ENCODE measurements at places on chromosomes 16 and 17.

DNA sequence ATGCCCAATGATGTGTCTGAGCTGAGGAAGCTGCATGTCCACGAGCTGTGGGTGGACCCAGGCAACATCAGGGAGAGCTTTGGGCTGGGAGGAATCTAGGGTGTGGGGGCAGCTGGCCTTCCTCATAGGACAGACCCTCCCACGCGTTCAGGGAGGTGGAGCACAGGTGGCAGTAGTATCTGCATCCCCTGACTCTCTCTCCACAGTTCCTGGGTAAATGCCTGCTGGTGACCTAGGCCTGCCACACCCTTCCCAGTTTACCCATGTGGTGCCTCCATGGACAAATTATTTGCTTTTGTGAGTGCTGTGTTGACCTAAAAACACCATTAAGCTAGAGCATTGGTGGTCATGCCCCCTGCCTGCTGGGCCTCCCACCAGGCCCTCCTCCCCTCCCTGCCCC lies 3.2 kb downstream of the HBM start:
- no peak for DNase-seq

GRCh38 chr17:7388856-7389255 lies 5.5 kb downstream of the PLSCR3 start:
- DNase-seq: no peak

DNA sequence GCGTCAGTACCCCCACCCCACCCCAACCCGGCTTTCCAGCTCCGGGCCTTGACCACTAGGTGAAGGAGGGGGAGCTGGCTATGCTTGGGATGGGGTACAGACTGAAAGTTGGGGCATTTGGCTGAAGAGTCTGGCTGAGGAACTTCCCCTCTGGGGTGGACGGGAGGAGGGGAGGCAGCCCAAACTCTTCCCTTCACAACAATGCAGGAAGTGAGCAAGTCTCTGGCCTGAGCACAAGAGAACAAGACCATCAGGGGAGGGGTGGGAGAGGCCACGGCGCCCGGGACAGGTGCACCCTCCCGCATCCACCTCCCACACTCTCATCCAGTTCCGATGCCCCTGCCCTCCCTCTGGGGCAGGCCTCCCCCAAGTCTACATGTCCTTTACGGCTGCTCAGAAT lies 5.6 kb downstream of the USH1G start:
- no peak for DNase-seq

GRCh38 chr17:9209347-9209746 lies 188.0 kb downstream of the NTN1 start:
- DNase-seq: no peak

DNA sequence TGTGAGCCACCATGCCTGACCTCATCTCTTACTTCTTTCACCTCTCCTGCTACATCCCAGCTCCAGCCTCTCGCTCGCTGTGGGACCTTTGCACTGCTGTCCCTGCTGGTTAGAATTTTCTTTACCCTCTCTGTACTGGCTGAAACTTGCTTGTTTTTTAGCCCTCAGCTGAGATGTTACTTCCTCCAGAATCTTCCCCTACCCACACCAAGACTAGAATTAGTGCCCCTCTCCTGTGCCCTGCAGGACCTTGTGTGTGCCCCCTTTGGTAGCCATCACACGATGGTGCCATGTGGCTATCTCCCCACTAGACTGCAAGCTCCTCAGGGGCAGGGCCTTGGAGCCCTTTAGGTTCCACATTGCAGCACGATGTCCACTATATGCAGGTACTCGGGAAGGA lies 84.1 kb downstream of the AIPL1 start:
- DNase-seq: no peak

DNA sequence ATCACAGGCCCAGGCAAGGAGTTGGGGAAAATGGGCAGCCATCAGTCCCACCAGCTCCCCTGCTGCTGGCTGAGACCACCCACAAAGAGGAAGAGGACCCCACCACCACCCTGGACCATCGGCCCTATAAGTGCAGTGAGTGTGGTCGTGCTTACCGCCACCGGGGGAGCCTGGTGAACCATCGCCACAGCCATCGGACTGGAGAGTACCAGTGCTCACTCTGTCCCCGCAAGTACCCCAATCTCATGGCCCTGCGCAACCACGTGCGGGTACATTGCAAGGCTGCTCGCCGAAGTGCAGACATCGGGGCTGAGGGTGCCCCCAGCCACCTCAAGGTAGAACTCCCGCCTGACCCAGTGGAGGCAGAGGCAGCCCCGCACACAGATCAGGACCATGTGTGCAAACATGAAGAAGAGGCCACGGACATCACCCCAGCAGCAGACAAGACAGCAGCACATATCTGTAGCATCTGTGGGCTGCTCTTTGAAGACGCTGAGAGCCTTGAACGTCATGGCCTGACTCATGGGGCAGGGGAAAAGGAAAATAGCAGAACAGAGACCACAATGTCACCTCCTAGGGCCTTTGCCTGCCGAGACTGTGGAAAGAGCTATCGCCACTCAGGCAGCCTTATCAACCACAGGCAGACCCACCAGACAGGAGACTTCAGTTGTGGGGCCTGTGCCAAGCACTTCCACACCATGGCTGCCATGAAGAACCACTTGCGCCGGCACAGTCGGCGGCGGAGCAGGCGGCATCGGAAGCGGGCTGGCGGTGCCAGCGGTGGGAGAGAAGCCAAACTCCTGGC lies 3.6 kb downstream of the ZNF646 start:
- no peak for DNase-seq

Measured in activated CD4-positive, alpha-beta T cell treated with anti-CD3 and anti-CD28 coated beads for 36 hours (primary cell).